ENCODE measurements at places on chromosomes 13 and 19.
A peak's percentile ranks its signal among the peaks of the same experiment; 100 is the strongest.

DNA sequence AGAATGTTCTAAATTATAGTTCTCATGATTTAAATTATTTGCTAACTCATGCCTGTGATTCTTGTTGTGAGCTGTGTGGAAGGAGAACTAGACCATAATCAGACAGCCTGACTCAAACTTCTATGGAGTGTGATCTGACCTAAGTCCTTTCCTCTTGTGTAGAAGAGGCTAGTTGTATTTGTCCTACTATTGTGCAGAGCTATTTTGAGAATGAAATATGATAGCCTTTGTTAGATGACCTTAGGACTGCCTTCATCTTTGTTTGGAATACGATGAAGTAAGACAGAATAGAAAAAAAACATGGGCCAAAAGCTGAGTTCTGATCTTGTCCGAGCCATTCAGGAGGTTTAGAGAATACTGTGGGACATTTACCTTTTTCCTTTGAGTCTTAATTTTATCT lies 119.4 kb downstream of the STOML3 start:
- no peak for DNase-seq

GRCh38 chr13:50319635-50320255 lies 304.5 kb downstream of the KCNRG start:
- DNase-seq = peak; percentile 65

GRCh38 chr13:109737606-109738005 lies 48.8 kb downstream of the IRS2 start:
- no peak for DNase-seq

GRCh38 chr13:29654843-29655547 lies 59.5 kb upstream of the SLC7A1 start:
- no peak for DNase-seq

GRCh38 chr19:15296841-15297415 lies 35.4 kb downstream of the BRD4 start:
- no peak for DNase-seq

DNA sequence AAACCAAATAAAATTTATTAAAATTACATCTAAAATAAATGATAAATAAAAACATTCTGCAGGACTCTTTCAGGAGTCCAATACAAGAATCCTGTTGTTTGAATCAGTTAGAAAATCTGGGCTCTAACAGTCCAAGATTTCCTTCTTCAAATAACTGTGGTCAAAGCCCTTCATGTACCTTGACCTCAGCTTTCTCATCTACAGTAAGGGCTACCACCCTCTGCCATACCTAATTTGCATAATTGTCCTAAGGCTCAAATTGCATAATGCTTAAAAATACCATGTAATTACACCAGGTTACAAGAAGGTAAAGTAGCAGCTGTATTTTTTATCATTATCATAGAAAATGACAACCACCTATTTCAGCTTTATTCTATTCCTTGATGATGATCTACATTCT lies 54.3 kb downstream of the XPO4 start:
- DNase-seq = no peak

GRCh38 chr19:38669552-38669951 lies 22.1 kb downstream of the ACTN4 start:
- DNase-seq = peak; percentile 70

DNA sequence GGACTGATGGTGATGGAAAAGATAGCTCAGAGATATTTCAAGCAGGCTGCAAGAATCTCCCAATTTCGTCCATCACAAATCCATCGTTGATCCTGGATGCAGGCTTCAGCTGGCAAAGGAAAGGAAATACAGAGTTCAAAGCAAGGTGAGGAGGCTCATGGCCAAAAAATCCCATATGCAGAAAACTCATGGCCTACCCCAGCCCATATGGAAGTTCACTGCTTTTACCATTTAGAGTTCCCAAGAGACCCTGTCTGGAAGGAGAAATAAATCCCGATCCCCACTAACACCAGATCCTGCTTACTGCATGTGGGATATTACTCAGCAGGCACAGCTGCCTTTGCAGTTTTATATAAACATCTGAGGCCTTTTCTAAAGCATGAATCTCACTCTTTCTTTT lies 412.9 kb upstream of the SPRY2 start:
- DNase-seq = no peak

DNA sequence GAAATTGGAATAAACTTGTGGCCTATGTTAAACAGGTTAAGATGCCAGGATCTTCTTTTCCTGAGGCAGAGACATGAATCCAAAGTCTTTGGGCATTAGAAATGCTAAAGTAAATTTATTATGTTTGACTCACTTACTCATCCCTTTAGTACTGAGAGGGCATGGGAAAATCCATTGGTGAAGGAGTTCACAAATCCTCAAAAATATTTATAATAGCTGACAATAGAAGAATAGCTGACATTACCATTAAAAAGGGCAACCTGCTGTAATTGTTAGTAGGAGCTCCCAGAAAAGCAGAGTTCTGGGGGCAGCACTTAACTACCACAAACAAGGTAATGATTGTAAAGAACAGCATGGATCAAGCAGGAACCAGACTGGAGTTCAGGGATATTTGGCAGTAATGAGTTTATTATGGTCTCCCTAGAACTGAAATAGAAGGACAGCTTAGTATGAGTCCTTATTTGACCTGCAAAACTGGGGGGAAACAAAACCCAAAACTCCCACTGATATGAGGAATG lies 285.8 kb upstream of the KLHL1 start:
- DNase-seq = no peak

- DNase-seq = no peak
Observed at GRCh38 chr13:48569104-48569666, 36.3 kb upstream of the RCBTB2 start.
